ENCODE measurements at places on chromosomes 13 and 19.

- no peak for DNase-seq
Observed at GRCh38 chr19:13095934-13096927, 6.4 kb downstream of the LYL1 start.

DNA sequence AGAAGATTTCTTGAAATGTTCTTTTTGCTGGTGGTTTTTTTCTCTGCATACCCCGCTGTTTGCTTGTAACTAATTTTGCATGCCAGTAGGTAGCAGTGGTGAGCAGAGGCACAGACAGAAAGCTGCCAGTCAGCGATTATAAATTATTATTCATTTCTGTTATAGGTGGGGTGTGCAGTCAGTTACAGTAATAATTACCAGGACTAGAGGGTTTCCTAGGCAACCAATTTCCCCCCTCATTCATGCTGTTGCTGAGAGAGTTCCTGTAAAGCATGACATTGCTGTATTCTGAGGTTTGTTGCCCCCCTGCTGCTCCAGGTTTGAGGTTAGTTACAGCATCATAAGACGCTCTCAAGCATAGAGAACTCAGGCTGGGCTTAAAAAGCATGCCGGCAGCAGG, 104.5 kb downstream of the URI1 start:
- DNase-seq: no peak

DNA sequence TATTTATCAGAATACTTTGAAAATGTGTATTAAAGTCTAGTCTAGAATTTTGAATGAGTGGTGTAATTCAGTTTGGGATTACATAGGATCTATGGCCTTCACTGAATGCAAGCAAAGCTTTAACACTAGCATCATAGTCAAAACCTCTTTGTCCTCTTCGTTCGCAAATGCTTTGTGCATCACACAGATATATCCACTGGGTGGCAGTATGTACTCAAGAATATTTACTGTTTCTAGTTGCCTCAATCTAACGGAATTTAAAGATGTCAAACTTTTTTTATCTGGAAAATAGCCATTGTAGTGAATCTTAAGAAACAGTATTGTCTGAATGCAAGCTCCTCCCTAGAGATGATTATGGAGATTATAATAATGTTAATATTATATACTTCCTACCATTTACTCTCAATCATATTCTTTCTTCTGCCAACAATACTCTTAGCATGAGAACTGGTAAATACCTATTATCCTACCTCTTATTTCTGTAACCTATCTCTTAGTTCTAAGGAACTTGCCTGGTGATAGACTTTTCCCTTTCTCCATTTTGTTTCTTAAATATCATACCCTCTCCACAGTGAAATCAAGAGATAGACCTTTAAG, 25.8 kb downstream of the LACC1 start:
- DNase-seq: no peak

- DNase-seq: no peak
Observed at GRCh38 chr13:43356567-43356966, 333.2 kb downstream of the DNAJC15 start.

DNA sequence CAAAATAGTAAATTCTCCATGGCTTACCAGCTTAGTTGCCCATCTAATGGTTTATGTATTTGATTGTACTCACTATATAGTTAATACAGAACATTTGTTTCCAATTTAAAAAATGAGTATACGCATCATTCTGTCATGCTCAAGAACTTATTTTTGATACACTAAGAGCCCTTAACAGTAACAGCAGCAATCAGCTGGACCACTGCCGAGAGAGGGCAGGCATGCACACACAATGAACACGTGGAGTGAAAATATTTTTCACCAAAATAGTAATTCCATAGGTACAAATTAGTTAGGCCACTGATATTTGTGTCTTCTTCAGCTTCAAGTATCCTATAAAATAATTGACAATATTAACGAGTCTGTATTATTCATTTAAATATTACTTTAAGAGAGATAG, 109.9 kb downstream of the KLF12 start:
- no peak for DNase-seq

- peak; percentile 47 for DNase-seq
Observed at GRCh38 chr19:342801-343421, 1.7 kb downstream of the MIER2 start.

GRCh38 chr13:112583592-112584277, 4.2 kb downstream of the TUBGCP3 start:
- no peak for DNase-seq

- no peak for DNase-seq
Observed at GRCh38 chr13:112067871-112068539, 1.1 kb downstream of the SOX1 start.

GRCh38 chr13:40986101-40986856, 32.8 kb downstream of the ELF1 start:
- DNase-seq: no peak

DNA sequence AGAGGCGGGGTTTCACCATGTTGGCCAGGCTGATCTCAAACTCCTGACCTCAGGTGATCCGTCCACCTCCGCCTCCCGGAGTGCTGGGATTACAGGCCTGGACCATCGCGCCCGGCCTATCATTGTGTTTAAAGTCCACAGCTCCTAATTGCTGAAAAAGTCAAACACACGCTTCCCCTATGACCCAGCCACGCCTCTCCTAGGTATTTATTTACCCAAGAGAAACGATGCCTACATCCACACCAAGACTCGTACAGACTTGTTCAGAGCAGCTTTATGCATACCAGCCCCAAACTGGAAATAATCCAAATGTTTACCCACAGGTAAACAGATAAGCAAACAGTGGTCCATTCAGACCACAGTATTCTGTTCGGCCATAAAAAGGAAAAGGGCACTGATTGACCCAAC, 15.1 kb downstream of the ZNRF4 start:
- no peak for DNase-seq

DNA sequence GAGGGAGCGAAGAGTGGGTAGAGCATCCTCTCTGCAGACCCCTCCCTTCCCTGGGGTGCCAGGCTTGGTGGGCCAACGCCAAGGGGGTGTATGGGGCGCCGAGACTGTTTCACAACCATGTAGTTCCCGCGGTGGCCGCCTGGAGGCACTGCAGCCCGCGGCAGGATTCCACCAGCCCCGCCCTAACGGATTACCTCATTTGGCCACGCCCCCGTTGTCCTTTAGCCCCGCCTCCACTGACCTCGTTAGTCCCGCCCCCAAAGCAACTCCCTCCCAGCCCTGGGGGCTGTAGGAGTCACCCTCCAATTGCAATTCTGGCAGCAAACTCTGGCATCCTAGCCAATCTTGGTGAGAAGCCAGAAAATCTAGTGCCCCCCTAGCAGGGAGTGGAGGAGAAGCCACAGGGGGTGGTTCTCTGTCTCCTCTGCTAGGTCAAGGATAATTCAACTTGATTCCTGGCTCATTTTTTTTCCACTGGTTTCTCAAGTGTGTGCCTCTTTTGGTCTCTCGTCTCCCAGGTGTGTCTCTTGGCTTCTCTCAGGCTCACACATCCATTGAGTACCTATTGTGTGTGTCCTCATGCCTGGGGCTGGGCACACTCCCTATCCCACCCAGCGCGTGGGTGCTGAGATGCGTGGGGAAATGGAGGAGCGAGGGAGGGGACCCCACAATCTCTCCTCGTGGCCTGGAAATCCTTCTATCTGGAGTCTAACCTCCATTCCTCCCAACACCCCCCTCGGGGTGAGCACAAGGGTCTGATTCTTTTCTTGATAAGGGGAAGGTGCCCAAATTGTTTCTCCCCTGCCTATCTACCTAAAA, 2.0 kb downstream of the OLFM2 start:
- DNase-seq: peak; percentile 64

DNA sequence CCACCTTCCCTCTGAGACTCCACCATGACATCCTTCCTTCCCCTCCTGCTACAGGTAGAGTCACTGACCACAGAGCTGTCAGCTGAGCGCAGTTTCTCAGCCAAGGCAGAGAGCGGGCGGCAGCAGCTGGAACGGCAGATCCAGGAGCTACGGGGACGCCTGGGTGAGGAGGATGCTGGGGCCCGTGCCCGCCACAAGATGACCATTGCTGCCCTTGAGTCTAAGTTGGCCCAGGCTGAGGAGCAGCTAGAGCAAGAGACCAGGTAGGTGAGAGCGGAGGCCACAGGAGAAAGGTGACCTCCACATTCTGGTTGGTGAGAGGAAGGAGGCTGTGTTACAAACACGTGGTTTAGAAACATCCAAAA, 27.6 kb downstream of the KCNC3 start:
- no peak for DNase-seq

DNA sequence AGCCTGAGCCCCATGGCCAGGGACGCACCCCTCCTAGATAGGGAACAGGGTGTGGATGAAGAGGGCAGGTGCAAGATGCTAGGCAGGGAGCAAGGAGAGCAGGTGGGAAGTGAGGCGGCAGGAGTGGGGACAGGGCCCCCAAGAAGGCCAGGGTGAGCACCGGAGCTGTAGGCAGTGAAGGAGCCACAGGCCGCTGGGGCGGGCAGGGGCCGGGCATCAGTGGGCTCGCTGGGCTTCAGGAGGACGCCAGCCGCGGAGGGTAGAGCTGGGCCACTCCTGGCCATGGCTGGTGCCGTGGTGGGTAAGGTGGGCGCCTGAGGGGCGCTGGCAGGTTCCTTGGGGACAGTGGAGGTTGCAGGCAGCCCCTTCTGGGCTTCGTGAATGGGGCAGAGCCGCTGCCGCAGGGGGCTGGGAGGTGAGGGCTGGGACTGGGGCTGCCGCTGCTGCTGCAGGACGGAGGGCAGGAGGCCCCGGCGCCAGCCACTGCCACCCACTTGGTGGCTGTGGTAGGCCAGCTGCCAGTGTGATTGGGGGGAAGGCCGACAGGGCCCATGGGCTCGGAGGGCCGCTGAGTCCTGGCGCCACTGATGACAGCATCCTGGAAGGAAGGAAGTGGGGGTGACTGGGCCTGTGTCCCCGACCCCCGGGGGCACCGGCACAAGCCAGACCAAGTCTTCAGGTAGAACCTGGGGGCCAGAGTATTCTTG, 2.1 kb downstream of the NKPD1 start:
- DNase-seq: no peak

- DNase-seq: no peak
Observed at GRCh38 chr13:41354416-41354815, 43.3 kb downstream of the NAA16 start.

DNA sequence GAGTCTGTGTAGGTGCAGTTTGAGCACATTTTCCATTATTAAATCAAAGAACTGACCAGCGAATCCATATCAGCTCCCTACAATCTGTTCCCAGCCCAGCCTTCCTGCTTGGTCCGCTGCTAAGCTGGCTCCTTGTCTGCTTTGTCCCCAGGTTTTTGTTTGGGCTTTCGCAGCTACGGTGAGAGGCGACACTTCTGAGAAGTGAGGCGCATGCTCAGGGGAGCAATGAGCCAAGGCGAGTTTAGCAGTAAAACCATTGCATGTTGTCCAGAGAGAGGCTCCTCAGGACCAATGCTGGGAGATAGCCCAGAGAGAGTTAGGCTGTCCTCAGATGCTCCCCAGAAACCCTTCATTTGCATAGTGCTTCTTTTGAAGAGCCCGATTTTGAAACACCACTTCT, 162.0 kb downstream of the ITGBL1 start:
- no peak for DNase-seq

- no peak for DNase-seq
Observed at GRCh38 chr19:23957660-23958281, 43.1 kb downstream of the ZNF726 start.

- DNase-seq: no peak
Observed at GRCh38 chr13:95123726-95124125, 177.5 kb downstream of the ABCC4 start.

DNA sequence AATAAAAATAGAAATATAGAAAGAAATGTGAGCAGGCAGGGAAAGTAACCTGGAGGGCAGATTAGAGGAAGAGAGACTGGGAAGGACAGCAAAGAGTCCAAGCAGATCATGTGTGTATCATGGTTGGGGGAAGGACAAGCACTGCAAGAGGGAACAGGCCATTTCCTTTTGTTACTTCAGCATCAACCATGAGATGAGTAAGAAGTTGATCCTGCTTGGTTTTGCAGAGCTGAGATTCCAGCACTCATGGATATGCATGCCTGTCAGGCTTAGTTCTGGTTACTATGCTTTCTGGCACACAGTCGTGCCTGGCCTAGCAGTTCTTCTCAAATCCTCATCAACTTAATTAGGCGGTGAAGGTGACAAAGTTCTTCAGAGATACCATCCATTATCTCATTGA, 18.1 kb downstream of the NALCN start:
- no peak for DNase-seq

- DNase-seq: no peak
Observed at GRCh38 chr13:110993788-110994187, 78.9 kb upstream of the ANKRD10 start.

- no peak for DNase-seq
Observed at GRCh38 chr19:20080656-20081055, 2.9 kb downstream of the ZNF90 start.

GRCh38 chr19:24073807-24074206, 13.2 kb upstream of the ZNF254 start:
- no peak for DNase-seq

DNA sequence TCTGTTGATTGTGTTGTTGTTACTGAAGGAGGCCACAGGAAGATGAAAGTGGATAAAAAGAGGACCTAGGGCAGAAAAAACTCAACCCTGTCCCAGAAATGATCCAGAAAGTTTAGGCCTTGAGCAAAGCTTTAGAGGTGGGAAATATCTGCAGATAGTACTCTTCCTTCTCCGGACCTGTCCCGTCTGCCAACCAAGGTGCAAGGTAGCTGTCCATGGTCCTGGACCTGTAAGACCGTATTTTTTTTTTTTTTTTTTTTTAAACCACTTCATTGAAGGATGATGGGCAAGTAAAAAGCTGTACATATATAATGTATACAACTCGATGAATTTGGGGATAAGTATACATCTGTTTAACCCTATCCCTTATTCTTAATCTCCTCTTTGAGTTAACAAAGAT, 225.9 kb downstream of the OLFM4 start:
- DNase-seq: no peak

DNA sequence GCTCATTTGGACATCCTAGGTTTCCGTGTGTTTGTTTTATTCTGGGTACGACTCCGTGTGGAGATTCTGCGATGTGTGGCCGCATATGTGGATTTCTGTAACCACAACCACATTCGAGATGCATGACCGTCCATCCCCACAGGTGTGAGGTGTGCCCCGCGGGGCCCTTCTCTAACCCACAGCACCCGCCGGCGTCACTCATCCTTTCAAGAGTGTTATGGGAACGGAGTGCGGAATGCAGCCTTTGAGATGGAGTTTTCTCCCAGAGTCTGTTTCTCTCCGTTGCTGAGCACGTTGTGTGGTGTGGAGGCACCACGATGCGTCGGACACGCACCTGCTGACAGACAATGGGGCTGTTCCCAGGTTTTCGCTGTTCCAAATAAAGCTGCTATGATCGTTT, 40.0 kb downstream of the C13orf46 start:
- DNase-seq: no peak

GRCh38 chr13:75151081-75151643, 330.8 kb downstream of the TBC1D4 start:
- no peak for DNase-seq

- no peak for DNase-seq
Observed at GRCh38 chr13:98517576-98518310, 59.2 kb downstream of the STK24 start.
